RCC 7860 (cell line): ENCODE measurements at places on chromosomes 2 and 18.

DNA sequence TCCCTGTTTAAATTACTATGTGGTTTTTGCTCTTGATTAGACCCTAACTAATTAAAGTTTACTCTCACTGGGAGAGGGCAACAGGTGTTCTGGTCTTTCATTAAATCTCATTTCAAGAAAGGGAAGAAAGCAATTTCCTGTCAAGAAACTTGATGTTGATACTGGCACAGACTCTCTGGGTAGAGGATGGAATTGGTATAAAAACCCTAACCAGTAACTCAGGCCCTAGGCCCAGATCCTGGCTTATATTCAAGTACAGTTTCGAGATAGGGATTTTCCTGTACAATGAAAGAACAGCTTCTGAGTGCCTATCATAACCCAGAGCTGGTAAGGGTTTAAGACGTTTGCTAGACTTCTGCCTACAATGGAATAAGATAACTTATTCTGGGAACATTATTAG lies 61.6 kb upstream of the ACYP2 start:
- DNase-seq: no peak

DNA sequence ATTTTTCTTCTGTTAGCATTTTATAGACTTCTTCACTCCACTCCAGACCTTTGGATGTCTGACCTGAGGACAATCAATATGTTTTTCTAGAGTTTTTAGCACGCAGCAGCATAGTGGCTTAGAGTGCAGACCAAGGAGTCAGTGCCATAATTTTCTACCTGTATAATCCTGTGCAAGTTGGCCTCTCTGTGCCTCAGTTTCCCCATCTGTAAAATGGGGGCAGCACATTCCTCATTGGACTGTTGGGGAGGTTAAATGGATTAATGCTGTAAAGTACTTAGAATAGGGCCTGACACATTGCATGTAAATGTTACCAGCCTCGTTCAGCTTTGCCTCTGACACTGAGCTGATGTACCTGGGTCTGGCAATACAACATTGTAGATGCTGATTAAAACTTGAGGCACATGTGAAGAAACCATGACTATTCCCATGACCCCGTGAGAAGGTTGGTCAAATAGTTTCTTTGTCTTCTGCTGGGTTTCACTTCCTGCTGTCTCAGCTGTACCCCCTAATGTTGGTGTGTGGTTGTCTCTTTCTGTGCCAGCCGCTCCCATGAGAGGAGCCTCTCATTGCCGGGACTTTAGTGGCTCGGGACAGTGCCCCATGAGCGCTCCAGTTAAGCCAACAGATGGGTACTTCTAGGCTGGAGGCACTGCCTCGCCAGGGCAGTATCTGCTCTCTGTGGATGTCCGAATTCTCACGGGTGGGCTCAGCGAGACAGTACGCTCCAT lies 125.3 kb downstream of the SH3RF3 start:
- no peak for DNase-seq

- no peak for DNase-seq
Observed at GRCh38 chr2:29618024-29618423, 303.4 kb downstream of the ALK start.

DNA sequence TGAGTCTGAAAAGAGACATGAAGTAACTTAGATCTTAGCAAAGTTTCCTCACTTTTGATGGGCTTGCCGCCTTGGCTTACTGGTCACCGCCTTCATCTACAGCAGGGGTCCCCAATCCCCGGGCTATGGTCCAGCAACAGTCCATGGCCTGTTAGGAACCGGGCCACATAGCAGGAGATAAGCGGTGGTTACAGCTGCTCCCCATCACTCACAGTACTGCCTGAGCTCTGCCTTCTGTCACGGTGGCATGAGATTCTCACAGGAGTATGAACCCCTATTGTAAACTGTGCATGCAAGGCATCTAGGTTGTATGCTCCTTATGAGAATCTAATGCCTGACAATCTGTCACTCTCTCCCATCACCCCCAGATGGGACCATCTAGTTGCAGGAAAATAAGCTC lies 72.9 kb downstream of the BIN1 start:
- no peak for DNase-seq

- no peak for DNase-seq
Observed at GRCh38 chr2:86016581-86016980, 89.1 kb downstream of the POLR1A start.

- DNase-seq: no peak
Observed at GRCh38 chr18:71936744-71937143, 607.4 kb downstream of the CBLN2 start.

- DNase-seq: no peak
Observed at GRCh38 chr2:100237770-100238169, 84.5 kb downstream of the LONRF2 start.

- no peak for DNase-seq
Observed at GRCh38 chr2:217206907-217207698, 347.2 kb upstream of the TNP1 start.

- DNase-seq: no peak
Observed at GRCh38 chr18:8749492-8749891, 44.1 kb downstream of the MTCL1 start.

DNA sequence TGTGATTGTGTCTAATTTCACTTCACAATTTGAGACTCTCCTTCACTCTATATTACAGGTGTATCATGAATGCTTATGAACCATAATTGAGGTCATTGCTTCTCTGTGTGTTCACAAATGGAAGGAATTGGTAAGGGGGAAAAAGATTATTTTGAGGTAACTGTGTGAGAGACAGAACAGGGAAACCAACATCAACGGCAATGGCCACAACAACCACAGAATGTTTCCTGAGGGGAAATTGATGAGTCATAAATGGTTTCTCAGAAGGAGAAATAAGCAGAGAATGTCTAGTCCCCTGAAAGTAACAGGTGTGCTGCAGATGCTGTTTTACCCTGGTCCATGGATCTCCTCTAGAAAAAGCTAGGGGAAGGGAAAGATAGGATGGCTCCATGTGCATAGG lies 361.2 kb upstream of the GALNT5 start:
- DNase-seq: no peak

GRCh38 chr2:238913931-238914647 lies 66.2 kb downstream of the TWIST2 start:
- DNase-seq: peak; percentile 20

GRCh38 chr18:52484977-52485376 lies 145.0 kb downstream of the DCC start:
- DNase-seq: no peak

- DNase-seq: no peak
Observed at GRCh38 chr2:74333175-74333574, 10.0 kb downstream of the SLC4A5 start.

- DNase-seq: no peak
Observed at GRCh38 chr2:23545811-23546210, 160.8 kb downstream of the KLHL29 start.

DNA sequence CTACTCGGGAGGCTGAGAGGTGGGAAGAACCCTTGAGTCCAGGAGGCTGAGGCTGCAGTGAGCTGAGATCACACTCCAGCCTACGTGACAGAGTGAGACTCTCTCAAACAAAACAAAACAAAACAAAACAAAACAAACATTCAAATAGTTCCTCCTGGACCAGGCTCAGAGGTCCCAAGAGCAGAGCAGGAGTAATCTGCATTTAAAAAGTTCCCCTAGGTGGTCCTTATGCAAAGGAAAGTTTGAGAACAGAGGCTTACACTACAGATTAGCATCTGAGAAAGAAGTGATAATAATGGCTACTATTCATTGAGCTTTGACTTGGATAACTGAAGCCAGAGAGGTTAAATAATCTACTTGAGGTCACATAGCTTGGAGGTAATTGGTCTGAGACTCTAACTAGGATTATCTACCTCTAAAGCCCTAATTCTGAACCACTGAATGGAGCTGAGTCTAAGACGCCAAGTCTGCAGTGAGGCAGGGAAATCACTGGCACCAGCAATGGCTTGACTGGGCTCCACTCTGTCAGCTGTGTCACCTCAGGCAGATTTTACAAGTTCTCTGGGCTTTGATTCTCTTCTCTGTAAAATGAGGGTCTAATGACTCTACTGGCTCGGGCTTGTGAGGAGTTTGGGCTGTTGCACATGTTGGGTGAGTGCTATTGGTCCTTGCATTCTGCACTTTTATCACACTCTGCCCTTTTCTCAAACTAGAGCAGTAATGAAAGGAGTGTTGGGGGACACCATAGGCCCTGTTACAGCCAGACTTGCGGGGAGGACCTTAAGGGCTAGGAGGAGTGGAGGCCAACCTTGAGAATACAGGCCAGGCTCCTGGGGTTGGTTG lies 29.2 kb upstream of the DLX2 start:
- DNase-seq: no peak

DNA sequence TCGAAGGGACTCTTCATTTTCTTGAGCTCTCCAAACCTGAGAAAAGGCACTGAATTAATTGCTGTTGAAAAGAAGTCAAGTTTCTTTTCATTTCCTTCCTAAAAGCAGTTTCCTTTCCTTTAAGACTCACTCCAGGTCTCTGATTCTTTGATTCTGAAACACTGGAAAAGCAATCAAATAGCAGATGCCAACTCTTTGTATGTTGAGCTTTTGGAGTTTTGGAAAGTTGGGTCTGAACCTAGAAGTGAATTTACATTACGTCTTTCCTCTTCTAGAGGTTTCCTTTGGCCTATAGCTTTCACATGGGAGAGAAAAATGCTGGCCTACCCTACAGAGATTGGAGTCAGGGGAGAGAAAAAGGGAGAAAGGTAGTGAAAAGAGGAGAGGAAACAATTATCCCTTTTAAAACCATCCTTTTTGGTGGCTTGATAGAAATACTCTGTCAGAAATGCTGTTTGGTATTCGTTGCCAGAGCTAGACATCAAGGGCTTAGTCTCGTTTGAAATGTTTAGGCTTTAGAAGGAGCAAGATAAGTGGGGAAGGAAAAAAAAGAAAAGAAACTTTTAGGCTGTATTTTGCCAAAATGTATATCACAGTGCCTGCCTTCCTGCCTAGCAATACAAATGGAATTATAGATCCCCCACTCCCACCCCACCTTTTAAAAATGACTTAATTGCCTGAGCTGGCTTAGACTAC lies 187.7 kb downstream of the PRPF40A start:
- no peak for DNase-seq

- DNase-seq: no peak
Observed at GRCh38 chr2:68193787-68194372, 36.2 kb downstream of the PNO1 start.

DNA sequence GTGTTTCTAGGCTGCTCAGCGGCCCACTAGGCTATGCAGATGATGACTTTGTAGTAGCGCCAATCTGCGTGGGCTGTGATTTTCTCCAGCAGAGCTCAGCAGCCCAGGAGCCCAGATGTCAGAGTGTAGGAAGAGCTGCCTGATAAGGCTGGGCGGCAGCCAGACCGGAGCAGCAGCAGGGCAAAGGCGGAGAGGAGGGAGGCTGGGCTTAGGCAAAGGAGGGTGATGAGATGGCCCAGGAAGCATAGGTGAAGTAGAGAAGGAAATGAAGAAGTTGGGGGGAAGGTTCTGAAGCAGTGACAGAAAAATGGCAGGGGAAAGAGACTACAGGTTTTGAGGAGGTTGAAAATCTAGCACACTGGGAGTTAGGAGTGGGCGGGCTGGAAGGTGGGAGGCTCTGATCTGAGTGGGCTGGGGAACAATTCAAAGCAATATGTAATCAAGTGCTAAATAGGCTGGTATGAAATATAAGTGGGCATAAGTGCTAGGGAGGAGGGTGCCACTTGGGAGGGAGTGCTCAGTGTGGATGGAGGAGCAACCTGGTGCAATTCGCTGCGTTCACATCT lies 50.6 kb upstream of the STPG4 start:
- no peak for DNase-seq

DNA sequence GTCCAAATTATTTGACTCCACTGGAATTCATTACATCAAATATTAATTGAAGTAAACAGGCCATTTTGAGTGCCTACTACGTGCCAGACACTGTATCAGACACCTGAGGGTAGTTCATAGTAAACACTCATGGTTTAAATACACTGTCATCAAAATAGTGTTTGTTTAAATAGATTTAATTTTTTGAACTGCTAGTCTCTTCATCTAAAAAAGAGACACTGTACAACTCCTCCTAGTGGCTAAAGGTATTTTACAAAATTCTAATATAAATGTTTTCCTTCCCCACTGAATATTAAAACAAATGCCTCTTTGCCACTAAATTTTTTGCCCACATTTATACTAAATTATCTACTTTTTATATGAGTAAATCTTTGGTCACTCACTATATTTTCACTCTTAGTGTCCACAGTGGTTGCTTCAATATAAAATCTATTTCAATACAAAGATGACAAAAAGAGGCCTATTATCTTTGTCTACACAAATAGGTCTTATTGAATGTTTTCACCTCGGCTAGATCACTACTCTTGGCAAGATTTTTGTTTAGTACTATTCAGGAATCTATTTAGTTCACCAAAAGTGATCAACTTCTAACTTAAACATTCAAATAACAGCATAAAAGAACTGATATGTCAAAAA lies 122.1 kb downstream of the TMEM247 start:
- peak; percentile 26 for DNase-seq

DNA sequence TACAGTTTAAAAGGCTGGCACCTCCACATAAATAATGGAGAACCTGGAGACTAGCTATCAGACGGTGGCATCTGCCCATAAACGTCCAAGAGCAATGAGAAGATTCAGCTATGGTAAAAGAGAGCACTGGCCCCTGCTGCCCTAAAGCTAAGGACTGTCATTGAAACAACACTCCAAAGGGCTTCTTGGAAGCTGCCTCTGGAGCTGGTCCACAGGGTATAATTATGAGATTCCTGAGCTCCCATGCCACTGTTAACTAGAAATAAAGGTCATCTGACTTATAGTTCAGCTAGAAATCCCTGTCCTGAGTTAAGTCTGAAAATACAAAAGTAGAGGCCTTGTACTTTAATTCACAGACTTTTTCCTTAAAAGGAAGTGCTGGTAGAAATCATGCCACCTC lies 39.9 kb upstream of the RBMS1 start:
- DNase-seq: no peak

- peak; percentile 34 for DNase-seq
Observed at GRCh38 chr2:18435426-18436037, 124.9 kb downstream of the RDH14 start.

DNA sequence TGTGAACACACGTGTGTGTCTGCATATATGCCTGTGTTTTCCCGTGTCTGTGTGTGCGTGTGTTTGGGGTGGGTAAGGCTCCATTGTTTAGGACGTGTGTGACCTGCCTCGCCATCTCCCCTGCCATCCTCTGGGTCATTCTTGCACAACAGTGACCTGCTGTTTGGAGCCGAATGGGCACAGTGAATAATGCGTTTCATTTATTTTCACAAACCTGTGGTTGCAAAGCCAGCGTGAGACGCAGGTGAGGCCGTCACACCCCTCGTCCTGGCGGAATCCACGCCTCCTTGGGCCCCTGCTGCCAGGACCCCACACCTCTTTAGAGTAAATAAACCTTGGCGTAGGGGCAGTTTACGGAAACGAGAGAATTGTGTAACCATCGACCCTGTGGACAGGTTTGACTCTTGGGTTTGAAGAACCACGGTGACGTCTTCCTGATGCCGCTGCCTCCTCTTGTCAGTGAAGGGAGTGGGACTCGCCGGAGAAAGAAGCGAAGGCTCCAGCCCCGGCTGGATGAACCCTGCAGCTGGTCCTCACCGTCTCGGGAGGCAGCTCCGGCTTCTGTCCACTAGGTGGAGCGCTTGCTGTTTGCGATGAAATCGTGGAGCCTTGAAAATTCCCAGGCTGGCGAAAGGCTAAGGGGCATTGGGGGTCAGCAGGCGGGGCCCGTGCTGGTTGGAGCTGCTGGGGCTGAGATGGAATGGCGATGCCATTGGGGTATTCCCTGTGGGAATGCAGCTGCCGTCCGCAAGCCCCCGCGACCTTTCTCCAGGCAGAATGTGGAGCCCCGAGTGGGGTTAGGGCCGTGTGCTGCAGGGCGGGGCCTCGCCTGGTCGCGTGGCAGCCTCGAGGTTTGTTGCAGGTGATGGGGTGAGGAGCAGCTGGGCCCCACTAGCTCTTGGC lies 81.1 kb downstream of the RTP5 start:
- peak; percentile 27 for DNase-seq

GRCh38 chr2:60565472-60565871 lies 12.0 kb upstream of the BCL11A start:
- DNase-seq: no peak
